ENCODE measurements at places on chromosomes 16 and 17. TPM values are rescaled to one million over a fixed set of nuclear protein-coding genes. Genes with fewer than 3 reads are reported as not detected.

The EVPL gene
- total RNA-seq: not detected

The CAVIN1 gene
- 173 TPM for total RNA-seq

The OR1A1 gene
- not detected for total RNA-seq

The KRT25 gene
- not detected for total RNA-seq

DNA sequence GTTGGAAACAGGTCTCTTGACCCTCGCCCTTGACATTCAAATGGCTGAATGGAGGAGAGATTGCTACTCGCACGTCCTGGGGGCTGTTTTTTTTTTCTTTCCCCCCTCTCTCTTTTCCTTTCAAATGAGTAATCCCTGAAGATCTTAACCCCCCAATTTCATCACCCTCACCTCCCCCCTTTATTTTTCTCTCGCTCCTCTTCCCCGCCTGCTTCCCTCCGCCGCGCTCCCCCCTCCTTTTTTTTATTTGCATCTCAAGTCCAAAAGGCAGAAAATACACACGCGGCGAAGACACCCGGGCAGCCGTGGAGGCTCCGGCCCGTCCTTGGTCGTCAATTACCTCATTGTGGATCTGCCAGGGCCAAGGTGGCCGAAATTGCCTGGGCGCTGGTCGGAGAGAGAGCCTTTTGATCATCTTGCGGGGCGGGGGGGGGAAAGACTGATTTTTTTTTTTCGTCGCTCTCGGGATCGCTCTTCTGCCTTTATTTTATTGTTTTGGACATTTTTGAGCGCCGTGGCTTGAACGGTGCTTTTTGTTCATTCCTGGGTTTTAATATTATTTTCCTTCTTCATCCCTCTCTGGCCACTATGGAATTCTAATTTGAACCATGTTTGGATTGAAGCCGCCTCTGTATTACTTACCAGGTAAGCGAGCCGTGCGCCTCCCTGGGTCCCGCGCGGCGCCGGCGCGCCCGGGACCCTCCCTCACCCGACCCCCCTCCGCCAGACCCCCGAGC, 57.2 kb upstream of the GSE1 start:
- DNase-seq: no peak

DNA sequence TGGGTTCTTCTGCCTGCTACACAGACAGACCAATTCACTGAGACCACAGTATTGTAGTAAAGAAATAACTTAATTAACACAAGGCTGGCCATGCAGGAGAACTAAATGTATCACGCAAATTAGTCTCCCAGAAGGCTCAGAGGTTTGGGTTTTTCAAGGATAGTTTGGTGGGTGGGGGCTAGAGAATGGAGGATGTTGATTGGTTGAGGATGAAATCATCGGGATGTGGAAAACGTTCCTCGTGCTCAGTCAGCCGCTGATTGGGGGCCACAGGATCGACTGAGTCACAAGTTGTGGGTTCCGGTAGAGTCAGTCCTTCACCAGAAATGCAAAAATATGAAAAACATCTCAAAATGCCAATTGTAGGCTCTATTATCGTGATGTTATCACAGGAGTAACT, 18.7 kb downstream of the RHOT1 start:
- no peak for DNase-seq

- DNase-seq: peak; percentile 72
Measured at GRCh38 chr17:81031566-81032550, 3.1 kb upstream of the BAIAP2 start.

DNA sequence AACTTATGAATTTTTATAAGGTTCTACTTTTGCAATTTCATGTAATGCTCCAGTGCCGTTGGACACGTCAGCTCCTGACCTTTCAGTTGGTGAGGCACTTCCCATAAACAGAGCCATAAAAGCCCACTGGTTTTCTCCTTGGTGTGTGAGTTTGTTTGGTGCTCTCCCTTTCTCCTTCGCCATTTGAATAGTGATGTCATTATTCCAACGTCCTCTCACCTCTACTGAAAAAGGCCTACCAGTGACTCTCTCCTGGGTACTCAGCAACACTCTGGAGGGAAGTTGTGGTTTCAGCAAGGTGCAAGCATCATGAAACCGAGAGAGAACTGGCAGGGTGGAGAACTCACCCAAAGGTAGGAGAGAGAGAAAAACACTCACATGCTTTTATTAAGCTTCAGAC, 29.6 kb upstream of the HNF1B start:
- DNase-seq: no peak

GRCh38 chr16:81499576-81500380, 55.2 kb downstream of the CMIP start:
- DNase-seq: peak; percentile 32

GRCh38 chr17:58235821-58236220, 2.6 kb upstream of the LPO start:
- DNase-seq: no peak

GRCh38 chr16:12057266-12057665, 80.7 kb downstream of the SNX29 start:
- no peak for DNase-seq

GRCh38 chr17:13429201-13429600, 172.5 kb downstream of the HS3ST3A1 start:
- no peak for DNase-seq

- no peak for DNase-seq
Measured at GRCh38 chr16:51393381-51394005, 242.4 kb upstream of the SALL1 start.

DNA sequence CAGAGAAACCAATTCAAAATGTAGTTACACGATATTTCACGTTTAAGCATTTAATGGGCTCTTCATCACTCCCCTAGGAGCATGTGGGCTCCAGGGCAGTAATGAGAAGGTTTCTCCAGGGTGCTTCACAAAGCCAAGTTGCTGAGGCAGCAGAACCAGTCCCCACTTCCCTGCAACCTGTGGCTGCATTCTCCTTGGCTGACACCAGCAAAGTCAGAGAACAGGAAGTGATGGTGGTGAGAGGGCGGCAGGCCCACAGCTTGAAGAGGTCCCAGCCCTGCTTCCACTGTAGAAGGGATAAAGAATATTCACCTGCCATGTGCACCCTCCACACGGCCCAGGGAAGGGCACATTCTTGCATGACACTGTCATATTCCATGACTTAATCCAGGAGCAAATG, 133.2 kb downstream of the CBLN1 start:
- DNase-seq: no peak

DNA sequence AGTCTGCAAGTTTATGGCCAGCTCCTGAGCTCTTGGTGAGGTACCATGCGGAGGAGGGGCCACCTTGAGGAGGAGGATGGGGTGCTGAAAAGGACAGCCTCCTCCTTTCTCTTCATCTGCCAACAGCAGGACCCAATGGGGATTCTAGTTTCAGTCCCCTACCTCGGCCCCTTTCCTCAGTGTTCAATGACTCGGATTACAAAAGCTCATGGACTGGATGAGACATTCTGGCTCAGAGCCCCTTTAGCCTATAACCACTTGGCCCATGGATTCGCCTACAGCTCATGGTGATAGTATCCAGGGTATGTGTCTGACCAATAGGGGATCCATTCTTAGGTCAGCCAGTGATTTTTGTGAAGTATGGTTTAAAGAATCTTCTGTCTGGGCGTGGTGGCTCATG, 8.5 kb upstream of the PIK3R6 start:
- DNase-seq: no peak

DNA sequence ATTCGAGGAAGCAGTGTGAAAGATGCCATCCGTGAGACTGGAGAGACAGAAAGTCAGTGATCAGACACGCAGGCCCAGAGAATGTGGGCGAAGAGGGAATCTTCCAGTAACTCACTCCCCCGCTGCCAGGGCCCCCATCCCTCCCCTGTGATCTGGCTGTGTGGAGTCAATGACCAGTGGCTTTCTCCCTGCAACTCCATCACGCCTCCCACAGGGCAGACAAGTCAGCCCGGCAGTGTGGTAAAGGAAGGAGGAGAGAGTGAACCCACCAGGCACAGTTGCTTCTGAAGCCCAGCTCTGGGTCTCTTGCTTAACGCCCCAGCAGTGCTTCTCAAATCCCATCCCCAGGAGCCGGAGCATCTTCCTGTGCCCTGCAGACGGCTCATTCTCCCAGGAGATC, 142.1 kb downstream of the ZNF423 start:
- DNase-seq: no peak

GRCh38 chr16:53159781-53160436, 105.1 kb downstream of the CHD9 start:
- DNase-seq: no peak
